ENCODE measurements at places on chromosomes 1 and 21.

DNA sequence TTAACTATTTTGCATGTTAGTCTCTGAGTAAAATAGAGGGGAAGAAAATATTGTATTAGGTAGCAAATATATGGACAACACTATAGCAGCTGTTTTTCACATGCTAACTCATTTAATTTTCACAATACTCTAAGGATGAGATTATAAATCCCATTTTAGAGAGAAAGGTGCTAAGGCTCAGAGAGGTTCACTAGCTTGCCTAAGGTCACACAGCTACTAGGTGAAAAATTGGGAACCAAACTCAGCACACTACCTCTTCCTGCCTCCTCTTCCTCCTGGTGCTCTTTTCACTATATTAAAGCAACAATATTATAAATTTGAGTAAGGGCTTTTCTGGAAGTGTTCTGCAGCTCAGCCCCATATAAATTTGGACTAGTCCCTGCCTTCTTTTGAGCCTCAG lies 2.3 kb downstream of the RXRG start:
- DNase-seq: no peak

- DNase-seq: no peak
Measured at GRCh38 chr1:200128944-200129879, 101.7 kb downstream of the NR5A2 start.

DNA sequence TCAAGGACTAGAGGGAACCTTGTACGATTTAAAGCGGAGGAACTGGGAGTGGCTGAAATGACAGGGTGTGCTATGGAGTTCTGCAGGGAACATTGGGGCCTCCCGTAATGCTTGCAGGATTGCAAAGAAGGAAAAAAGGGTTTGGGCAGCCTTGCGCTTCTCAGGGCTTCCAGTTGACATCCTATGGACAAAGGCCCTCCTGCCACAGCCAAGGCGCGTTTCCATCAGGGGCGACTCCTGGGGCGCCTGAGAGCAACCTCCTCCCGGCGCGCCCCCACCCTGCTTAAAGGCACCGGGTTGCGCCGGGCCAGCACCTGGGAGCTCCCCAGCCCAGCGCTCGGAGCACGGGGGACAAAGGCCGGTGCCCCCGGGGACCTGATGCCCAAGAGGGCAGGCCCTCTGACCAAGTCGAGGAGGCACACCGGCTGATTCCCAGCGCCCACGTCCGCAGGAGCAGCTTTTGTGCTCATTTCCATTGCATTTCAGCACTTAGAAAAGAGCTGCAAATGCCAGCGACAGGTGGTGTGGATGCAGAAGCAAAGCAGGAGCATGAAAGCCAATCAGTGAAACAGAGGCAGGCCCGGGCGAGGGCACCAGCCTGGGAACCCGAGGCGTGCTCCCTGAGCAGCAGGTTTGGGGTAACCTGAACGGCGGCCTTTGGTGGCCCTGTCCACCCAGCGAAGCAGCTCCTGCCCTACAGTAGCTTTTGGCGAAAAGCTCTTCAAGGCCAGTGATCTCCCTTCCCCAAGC lies 17.6 kb upstream of the RNF187 start:
- no peak for DNase-seq

DNA sequence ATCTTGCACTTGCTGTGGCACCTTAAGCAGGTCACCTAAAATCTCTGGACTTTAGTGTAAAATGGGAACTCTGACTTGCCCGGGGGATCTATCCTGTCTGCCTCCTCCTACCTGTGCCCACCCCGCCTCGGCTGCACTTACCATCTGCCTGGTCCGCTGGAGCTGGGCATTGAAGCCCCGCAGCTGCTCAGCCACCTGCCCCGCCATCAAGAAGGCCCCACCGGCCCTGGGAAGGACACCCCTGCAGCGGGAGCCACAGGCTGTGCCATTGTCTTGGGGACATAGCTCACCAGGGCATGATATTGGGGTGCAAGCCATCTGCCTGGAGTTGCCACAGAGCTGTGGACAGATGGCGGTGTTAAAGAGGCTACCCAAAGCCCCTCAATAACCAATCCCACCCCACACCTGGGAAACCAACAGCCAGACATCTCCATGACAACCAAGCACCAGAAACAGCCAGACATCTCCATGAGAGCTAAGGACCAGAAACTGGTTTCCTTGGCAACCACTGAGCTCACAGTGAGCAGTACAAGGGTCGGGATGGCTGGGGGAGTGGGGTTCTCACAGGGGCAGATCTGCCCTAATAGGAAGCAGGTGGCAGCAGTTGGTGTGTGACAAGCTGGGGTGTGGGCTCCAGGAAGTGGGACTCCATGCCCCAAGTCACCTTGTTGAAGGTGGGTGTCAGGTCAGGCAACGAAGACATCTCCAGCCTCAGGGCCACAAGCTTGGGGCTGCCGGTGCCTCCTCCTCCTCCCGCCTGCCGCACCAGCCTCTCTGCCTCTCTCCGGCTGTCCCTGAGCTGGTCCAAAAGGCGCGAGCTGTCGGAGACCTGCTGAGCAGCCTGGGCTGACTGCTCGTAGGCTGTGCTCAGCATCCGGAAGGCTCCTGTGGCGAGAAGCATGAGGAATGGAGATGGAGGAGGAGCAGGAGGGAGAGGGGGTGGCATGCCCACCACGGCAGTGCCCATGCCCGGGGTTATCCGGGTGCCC lies 29.1 kb downstream of the LAMB3 start:
- DNase-seq: no peak

- no peak for DNase-seq
Measured at GRCh38 chr21:20545454-20545853, 452.8 kb upstream of the NCAM2 start.

- no peak for DNase-seq
Measured at GRCh38 chr21:44911384-44912157, 9.1 kb downstream of the ITGB2 start.

DNA sequence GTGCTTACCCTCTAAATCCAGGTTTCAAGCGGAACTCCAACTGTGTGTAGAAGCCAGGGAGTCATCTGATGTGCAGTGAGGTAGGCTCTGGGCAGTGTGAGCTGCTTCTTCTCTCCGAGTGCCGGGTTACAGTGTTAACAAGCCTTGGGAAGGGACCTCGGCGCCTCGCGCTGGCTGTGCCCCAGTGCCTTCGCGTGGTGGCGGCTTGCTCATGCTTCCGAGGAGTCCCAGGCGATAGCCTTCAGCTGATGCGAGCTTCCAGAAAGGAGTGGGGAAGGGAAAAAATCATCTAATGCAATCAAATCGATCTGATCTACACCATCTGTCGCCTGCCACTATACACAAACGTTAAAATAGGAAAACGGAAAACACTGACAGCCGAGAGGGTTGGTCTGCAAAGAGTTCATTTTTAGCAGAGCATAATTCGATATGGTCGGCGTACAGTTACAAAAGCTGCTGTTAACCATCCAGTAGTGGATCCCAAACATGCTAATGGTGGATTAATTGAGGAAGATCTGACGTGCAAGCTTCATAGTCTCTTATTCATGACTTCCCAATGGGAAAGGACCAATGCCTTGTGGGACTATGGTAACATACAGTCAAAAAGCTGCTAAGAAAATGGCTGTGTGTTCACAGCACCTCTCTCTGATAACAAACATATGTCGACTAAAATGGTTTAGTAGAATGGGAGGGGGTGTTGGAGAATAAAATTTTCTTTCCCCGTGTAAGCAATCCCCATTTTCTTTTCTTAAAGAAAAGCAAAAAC lies 128.7 kb upstream of the DPYD start:
- DNase-seq: no peak

GRCh38 chr1:36222481-36223380 lies 1.5 kb upstream of the THRAP3 start:
- no peak for DNase-seq

DNA sequence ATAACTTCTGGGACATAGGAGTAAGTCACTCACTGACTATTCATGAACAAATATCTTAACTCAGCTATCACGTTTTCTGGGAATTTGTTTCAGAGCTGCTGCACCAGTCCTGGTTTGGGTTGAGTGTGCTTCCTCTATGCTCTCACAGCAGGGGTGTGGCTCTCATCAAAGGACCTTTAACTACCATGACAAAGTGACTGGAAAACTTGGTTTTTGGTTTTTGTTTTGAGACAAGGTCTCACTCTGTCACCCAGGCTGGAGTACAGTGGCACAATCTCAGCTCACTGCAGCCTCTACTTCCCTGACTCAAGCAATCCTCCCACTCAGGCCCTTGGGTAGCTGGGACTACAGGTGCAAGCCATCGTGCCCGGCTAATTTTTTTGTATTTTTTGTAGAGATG lies 4.1 kb downstream of the ILDR2 start:
- DNase-seq: no peak

DNA sequence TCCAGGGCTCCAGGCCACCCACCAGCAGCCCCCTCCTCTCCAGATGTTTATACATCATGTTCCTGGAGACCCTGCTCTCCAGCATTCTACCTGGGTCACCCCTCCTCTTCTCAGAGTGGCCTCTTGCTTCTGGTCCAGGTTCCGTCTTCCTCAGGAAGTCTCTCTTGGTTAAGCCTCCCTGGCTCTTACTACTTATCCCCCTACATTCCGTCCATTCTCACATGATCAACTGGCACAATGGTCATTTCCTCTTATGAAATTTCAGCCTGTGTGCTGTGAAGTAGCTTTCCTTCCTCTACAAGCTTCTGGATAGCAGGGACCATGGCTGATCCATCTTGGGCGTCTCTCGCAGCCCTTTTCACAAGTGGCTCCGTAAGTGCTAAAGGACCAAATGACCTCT lies 33.9 kb upstream of the ATP2B4 start:
- no peak for DNase-seq

- DNase-seq: no peak
Measured at GRCh38 chr21:36692835-36693488, 6.0 kb upstream of the SIM2 start.

- DNase-seq: no peak
Measured at GRCh38 chr1:25844536-25845337, 14.5 kb downstream of the AUNIP start.

DNA sequence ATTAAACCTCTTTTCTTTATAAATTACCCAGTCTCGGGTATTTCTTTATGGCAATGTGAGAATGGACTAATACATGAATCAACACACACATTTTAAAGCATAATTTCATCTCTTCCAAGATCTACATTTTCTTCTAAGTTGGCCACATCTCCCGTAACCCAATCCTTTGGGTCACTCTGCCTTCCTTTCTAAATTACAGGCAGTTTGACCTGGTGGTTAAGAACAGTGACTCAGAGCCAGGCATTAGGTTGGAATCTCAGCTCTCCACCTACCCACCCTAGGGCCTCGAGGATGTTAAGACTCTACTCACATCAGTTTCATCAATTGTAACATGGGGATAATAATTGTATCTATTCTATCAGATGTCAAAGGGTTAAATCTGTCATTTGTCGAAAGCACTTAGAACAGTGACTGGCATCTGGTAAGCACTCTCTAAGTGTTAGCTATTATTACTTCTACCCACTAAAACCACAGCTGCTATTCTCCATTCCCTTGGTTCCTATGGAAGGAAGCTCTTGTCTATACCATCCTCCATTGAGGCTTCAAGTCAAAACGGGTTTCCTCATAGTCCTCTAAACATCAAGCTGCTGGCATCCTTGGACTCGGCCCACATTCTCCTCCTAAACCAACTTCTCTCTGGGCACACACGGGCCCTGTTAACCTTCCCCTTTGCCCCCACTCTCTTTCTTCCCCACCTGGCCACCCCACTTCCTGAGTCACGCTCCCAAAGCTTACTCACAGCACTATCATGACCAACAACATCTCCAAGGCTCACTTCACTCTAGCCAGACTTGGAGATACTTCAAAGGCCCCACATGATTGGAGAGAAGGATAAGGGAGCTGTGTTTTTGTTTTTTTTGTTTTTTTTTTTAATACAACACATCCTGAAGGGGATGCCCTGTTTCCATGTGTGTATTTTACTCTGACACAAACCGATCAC lies 116.9 kb downstream of the TGFBR3 start:
- no peak for DNase-seq

GRCh38 chr1:70809069-70809468 lies 238.5 kb downstream of the PTGER3 start:
- DNase-seq: no peak

- no peak for DNase-seq
Measured at GRCh38 chr1:213956295-213956770, 31.4 kb upstream of the PROX1 start.

DNA sequence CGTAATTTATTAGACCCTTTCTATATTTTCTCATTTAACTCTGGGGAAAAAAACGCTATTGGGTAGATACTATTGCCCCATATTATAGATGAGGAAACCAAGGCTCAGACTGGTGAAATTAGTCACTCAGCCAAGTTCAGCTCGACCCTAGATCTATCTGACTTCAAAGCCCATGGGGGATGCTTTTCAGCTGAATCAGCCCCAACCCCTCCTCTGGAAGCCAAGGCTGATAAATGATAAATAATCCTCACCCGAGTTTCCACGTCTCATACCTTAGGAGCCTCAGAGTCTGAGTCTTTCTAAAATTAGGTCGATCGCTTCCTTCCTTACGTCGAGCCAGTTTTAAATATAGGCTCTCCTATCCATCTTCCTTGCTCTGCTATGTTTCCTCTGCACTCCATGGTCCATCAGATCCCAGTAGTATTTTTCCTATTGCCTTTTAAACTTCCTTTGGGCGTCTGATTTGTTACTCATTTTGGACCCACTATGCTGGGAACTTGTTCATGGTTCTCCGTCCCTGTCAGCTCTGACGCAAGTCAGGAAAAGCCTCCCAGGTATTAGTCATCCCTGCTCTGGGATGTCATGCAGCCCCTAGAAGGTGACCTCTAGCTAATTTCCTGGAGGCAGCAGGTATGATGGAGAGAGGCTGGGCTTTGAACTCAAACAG lies 122.8 kb downstream of the PLPP3 start:
- DNase-seq: peak; percentile 33

GRCh38 chr1:247119600-247120407 lies 15.6 kb upstream of the ZNF669 start:
- DNase-seq: no peak

DNA sequence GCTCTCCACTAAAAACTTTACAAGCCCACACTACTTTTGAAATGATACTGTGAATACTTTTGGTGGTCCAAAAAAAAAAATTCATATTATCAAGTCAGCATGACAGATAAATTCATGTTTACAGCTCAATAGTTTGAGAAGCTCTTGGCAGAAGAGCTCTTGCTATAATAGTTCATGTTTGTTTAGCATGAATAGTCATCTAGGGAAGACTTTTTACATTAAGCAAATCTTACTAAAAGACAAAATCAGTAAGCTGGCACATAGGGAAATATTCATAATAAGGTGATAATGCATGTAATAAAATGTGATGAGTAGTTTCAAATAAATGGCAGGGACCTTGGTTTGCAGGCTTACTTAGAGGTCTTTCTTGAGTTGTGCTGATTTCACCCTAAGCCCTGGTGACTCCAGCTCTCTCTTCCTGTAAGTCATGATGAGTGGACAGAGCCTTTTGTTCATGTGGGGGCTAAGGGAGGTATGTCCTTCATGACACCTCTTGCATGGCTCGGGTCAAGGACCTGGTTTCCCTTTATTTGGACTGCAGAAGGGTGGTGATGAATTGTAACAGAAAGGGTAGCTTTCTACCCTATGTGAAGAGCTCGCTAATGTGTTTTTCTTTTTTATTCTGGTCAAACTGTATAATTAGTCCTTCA lies 166.7 kb downstream of the GABPA start:
- DNase-seq: no peak

DNA sequence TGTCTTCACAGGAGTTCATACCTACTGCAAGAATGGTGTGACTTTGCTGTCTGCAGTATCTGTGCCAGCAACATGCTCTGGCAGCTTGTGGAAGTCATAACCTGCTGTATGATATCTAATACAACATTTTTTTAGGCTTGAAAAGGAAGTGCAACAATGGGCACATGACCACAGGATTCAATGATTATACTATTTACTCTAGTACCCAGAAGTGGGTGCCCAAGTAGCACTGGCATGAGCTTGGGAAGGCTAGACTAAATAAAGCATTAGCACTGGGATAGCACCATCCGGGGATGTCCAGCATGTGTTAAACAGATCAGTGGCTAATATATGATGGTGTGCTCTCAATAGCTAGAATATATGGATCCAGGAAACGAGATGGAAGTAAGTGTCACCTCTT lies 98.6 kb upstream of the PDE4B start:
- DNase-seq: no peak
